BE2C (cell line): ENCODE measurements at places on chromosomes 6 and 20.

DNA sequence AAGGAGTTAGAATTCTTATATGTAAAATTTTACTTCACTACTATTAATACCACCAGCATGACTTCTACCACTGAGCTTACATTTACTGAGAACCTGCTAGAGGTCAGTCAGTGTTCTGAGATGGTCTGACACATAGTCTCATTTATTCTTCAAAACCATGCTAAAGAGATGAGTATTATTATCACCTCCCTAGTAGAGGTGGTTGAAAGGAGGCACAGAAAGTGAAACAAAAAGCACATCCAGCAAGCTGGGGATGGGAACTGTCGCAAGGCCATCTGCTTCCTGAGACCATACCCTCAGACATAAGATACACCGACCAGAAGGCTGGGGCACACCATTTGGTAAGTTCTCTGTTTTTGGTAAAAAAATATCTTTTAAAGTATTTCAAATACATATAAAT is 137.7 kb downstream of the INSM1 start:
- DNase-seq: no peak

- DNase-seq: no peak
Measured at GRCh38 chr20:2042400-2042799, 48.5 kb upstream of the PDYN start.

- DNase-seq: no peak
Measured at GRCh38 chr6:109644131-109644530, 46.9 kb downstream of the AK9 start.

DNA sequence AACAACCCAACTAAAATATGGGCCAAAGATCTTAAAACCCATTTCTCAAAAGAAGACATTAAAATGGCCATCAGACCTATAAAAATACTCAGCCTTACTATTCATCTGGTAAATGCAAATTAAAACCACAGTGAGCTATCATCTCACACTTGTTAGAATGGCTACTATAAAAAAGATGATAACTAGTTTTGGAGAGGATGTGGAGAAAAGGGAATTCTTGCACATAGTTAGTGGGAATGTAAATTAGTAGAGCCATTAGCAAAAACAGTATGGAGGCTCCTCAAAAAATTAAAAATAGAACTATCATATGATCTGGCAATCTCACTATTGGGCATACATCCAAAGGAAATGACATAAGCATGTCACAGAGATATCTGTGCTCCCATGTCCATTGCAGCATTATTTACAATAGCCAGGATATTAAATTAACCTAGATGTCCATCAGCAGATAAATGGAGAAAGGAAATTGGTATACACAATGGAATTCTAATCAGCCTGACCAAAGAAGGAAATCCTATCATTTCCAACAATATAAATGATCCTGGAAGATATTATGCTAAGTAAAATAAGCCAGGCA is 2.9 kb downstream of the SIRPB1 start:
- no peak for DNase-seq
